Activated CD4-positive, alpha-beta memory T cell treated with anti-CD3 and anti-CD28 coated beads for 36 hours (primary cell): ENCODE measurements at places on chromosomes 13 and 19. TPM values are rescaled to one million over a fixed set of nuclear protein-coding genes. Genes with fewer than 3 reads are reported as not detected.

DNA sequence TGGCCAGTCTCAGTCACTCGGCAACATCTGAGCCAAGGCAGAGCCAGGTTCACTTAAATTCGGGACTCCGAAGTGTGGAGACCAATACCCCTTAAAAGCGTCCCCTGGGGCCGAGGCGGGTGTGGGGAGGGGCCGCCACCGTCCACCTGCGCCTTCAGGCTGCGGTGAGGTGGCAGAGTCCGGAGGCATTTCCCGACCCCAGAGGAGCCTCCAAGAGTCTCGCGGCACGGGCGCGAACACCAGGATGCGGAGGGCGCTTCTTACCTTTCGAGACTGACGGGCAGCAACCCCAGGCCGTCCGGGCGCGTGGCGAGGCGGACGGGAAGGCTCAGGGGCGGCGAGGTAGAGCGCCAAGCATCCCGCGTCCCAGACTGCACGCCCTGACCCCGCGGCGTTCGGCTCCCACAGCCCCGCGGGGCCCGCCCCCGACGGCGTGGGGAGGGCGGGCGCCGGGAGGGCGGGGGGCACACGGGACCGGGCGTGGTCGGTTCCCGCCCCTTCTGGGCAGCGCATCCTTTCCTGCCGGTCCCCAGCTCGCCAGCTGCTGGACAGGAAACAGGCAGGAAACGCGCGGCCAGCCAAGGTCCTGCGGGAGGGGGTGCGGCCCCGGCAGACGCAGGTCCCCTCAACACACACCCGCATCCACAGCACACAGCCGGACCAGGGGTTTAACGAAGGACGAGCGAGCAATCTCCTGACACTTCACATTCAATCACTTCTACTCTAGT, at the start of gene THSD1:
TSS of gene THSD1 (minus strand) at position 406 of the 728 bp plus-strand sequence. CDS start 3,572 bp downstream, outside the sequence.
- peak; percentile 25 for DNase-seq
- H3K4me1 ChIP-seq = peaks cover 14% of the 10 kb centered on the region
- H3K27ac ChIP-seq = no peak within 1 kb of the TSS
- H3K36me3 ChIP-seq = peaks cover 12% of the 10 kb centered on the region

GRCh38 chr19:49468746-49469447, 5.1 kb upstream of the FLT3LG start:
- peak overlapping the region; percentile 68 for H3K4me3 ChIP-seq
- peak; percentile 92 for DNase-seq
- peak overlapping the region; percentile 96 for H3K27ac ChIP-seq
- H3K27me3 ChIP-seq = no peaks in the 10 kb centered on the region

- H3K27ac ChIP-seq = no peak overlapping the region
- H3K27me3 ChIP-seq = no peaks in the 10 kb centered on the region
- no peak overlapping the region for H3K4me3 ChIP-seq
Observed at GRCh38 chr19:16841391-16841926, 12.3 kb downstream of the SIN3B start.

GRCh38 chr19:50252887-50253268, 49.5 kb downstream of the MYH14 start:
- no peaks in the 10 kb centered on the region for H3K36me3 ChIP-seq
- H3K27me3 ChIP-seq = peaks cover 20% of the 10 kb centered on the region
- no peaks in the 10 kb centered on the region for H3K4me1 ChIP-seq
- no peak for DNase-seq
- no peak overlapping the region for H3K27ac ChIP-seq

- peaks cover 4% of the 10 kb centered on the region for H3K36me3 ChIP-seq
- H3K27ac ChIP-seq = no peak within 1 kb of the TSS
- peaks cover 12% of the 10 kb centered on the region for H3K27me3 ChIP-seq
- no peak within 1 kb of the TSS for H3K4me3 ChIP-seq
- H3K4me1 ChIP-seq = no peaks in the 10 kb centered on the region
- DNase-seq = no peak
Observed at GRCh38 chr19:35666251-35666913, at the start of gene UPK1A. Gene UPK1A, plus strand, starts transcription at chr19:35666517. Its CDS starts 296 bp downstream, at chr19:35666813.

DNA sequence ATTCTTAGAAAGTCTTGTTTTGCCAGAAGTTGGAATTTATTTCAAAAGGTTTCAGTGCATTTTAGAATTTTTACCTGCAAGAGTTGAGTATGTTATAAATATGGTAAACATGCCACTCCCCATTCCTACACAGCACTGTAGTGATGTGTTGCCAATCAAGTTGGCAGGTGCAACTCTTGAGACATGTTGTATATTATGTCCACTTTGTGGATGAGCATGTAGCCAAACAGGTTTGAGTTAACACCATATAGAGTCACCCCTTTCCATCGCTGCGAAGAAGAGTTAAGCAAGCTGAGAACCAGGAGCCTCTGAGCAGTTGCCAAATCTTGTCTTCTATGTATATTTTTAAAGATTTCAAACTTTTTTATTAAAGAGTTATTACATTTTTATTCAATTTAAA, 359.8 kb downstream of the LMO7 start:
- DNase-seq = no peak
- H3K4me3 ChIP-seq = no peak overlapping the region
- H3K27me3 ChIP-seq = no peaks in the 10 kb centered on the region
- no peaks in the 10 kb centered on the region for H3K36me3 ChIP-seq
- H3K27ac ChIP-seq = no peak overlapping the region

DNA sequence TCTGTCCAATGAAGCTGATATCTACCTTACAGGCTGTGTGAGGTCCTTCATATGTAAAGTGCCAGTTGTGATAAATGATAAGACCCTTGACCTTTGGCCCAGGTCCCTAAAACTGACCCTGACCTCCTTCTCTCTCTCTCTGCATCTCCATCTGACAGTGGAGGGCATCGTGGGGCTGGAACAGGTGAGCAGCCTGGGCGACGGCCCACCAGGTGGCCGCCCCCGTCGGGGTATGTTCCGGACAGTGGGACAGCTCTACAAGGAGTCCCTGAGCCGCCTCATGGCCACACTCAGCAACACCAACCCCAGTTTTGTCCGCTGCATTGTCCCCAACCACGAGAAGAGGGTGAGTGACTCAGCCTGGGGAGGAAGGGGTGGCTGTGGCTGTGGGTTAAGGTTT, 53.7 kb downstream of the MYH14 start:
- DNase-seq = no peak
- H3K4me3 ChIP-seq = no peak overlapping the region
- peaks cover 18% of the 10 kb centered on the region for H3K27me3 ChIP-seq
- no peaks in the 10 kb centered on the region for H3K4me1 ChIP-seq

DNA sequence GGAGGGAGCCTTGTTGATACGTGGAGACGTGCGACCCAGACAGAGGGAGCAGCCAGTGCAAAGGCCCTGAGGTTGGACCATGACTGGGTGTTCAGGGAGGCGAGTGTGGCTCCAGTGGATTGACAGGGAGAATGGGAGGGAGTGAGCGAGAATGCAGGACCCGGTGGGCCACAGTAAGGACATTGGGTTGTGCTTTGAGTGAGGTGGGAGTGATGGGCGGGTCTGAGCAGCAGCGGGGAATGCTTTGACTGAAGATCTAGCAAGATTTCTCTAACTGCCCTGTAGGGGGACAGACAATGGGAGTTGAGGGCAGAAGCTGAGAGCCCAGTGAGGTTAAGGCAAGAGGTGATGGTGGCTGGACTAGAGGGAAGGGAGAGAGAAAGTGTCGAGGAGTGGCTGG, 7.7 kb upstream of the NANOS2 start:
- H3K4me1 ChIP-seq = peaks cover 4% of the 10 kb centered on the region
- H3K27ac ChIP-seq = no peak overlapping the region
- H3K27me3 ChIP-seq = peaks cover 12% of the 10 kb centered on the region
- H3K36me3 ChIP-seq = no peaks in the 10 kb centered on the region

GRCh38 chr13:27425918-27426630, 1.7 kb downstream of the GTF3A start:
- H3K27ac ChIP-seq = peak overlapping the region; percentile 95
- peaks cover 43% of the 10 kb centered on the region for H3K4me1 ChIP-seq
- DNase-seq = peak; percentile 87
- peak overlapping the region; percentile 85 for H3K4me3 ChIP-seq

KIR2DL4 gene
- total RNA-seq = not detected

MYO16 gene
- 0.07 TPM for total RNA-seq

TRIP10 gene
- 55.9 TPM for total RNA-seq
